Inflammatory macrophage (primary cell): ENCODE measurements at places on chromosomes 5 and 9.

DNA sequence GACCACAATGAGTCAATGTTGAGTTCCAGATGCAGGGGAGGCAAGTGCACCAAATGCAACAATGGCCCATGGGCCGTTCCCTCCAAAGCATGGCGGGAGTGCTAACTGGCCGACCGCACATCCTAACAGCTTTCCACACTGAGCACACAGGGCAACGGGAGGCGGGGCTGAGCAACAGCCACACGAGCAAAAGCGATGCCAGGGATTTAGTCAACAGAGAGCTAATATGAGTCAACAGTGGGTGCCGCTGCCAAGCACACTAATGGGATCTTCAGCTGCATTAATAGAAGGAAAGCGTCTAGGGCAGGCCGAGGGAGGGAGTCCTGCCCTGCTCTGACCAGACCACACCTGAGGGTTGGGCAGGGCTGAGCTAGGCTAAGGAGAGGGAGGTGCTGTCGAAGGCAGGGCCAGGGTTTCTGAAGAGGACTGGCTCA is 4.6 kb downstream of the EPB41L4B start:
- DNase-seq, result no peak

DNA sequence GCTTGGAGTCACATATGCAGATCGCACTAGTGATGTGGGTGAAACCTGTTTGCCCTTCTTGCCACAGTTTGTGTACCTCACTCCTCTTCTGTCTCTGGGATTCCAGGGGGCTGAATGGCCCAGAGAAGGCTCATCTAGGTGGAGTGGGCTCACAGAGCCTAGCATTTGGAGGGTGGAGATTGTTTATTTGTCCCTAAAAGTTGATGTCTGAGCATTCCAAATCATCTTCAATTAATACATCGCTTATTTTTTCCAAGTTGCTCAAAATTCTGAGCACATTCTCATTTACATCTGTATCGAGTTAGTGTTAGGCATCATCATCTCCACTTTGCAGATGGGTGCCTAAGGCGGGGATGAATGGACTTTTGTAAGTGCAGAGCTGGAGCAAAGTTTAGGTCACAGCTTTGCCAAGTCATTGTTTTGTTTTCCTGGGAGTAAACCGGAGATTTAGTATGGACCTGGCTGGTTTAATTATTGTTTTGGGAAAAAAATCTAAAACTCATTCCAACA is 2.0 kb downstream of the ABL1 start:
- no peak for DNase-seq

DNA sequence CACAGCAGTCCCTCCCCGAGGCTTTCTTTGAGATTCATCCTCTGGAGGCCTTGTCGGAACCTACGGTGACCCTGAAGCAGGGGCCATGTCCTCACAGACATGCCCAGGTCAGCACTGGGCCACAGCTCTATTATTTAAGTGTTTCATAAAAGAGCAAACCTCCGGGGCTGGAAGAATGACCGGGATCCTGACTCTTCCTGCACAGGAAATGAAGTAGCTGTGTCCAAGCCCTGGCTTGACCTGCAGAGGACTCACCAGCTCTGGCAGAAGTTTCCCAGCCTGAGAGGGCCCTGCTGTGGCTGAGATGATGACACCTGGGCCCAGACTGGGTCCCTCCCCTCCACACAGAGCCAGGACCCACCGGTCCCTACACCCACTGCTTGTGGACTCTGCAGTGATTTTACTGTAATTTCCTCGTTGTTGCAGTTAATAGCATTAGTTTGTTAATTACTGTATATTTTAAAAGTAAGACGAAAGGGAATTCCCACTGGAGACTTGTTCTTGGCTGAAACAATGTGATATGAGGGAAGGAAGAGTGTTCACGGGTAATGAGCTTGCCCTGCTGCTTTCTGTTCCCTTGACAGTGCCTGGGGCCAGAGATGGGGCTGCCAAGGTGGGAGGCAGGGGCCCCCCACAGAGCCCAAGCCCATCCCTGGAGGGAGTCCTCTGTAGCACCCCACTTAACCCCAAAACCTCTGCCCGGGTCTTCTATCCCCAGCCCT is 72.2 kb downstream of the PCDH1 start:
- no peak for DNase-seq

DNA sequence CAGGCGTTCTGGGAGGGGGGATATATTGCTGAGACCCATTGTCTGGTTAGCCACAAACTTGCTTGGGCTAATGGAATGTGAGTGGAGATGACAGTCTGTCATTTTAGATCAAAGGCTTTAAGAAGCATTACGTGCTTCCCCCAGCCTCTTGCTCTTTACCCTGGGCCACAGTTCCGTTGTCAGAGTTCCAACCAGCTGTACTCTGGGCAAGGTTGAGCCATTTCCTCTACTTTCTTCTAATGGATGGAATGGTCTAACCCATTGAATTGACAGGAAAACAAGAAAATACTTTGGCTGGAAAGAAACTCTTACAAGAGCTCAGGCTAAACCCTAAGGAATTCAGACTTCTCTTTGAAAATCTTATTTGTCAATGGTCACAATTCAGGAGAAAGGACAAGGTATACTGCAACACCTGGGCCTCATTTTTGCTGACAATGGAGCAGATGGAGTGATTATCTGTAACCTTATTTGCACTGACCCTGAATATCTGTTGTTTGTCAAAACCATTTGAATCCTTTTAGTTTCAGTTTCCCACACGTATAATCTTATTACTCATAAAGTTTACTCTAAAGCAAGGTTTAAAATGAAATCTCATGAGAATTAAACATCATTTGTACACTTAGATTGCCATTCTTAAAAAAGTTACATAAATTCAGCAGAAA is 231.4 kb downstream of the PDE4D start:
- DNase-seq, result no peak
